ENCODE measurements at places on chromosomes 2 and 18.

GRCh38 chr2:29314816-29315571 lies 199.8 kb downstream of the CLIP4 start:
- peak; percentile 33 for DNase-seq

GRCh38 chr2:213787869-213788268 lies 503.6 kb downstream of the SPAG16 start:
- DNase-seq: no peak

- DNase-seq: no peak
Observed at GRCh38 chr18:50167966-50168365, 27.0 kb downstream of the MYO5B start.

DNA sequence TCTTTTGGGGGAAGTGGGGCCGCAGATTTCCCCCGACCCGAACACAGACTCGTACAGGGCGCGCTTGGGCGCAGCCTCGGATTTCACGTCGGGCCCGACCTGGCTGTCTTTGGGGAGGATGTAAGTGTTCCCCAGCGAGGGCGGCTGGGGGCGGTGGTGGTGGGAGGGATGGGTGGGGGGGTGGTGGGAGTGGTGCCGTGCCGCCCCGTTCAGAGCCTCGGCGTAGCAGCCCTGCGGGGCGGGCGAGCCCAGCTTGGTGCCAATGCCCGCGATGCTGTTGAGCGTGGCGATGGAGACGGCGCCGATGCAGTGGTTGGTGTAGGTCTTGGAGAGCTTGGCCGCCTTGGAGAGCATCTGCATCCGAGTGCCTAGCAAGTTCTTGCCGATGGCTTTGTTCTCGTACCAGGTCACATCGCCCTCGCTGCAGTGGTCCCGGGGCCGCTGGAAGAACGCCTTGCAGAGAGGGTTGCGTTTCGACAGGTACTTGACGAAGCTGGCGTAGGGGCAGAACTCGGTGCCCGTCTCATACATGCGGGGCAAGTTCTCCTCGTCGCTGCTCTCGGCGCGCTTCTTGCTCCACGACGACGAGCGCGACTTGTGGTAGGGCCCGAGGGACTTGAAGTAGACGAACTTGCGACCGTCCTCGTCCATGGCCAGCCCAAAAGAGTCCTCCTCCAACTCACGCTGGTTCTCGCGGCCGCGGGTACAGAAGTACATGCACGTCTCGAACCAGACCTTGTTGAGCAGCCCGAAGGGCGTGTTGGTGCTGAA lies 1.3 kb downstream of the KCTD1 start:
- no peak for DNase-seq

Data from activated T-cell treated with anti-CD3 and anti-CD28 coated beads for 1 hour (primary cell).